ENCODE measurements at places on chromosomes 7 and 10.

GRCh38 chr10:11884706-11885423, 61.7 kb downstream of the PROSER2 start:
- no peak for DNase-seq

DNA sequence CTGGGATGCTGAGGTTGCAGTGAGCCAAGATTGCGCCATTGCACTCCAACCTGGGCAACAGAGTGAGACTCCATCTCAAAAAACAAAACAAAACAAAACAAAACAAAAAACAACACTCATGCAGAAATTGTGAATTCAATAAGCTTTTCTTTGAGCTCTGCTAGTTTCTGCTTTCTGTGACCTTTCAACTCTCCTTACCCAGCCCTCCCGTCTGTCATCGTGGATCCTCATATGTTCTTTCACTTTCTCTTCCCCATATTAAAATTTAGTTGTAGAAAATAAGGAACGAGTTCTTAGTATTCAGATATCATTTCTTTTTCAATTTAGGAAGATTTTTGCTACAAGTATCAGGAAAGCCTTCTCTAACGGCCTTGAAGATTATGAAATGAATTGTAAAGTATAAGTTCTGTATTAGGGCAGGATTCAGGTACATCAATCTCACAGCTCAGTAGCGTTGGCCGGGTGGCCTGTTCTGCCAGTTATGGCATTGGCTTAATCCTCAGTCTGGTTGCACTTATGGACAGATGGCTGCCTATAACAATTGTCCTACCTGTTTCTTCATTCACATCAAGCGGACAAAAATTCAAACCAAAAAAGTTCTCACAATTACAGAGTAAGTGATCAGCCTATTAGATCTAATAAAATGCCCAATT, 1167.0 kb downstream of the SORCS3 start:
- DNase-seq, result no peak

GRCh38 chr10:109934958-109935793, 11.9 kb upstream of the XPNPEP1 start:
- no peak for DNase-seq

- DNase-seq, result no peak
Observed at GRCh38 chr10:56823849-56824248, 462.8 kb upstream of the ZWINT start.

- DNase-seq, result no peak
Observed at GRCh38 chr7:99729486-99730237, 5.3 kb downstream of the CYP3A7 start.
